IMR-90 (cell line): ENCODE measurements at places on chromosomes 16 and 17. TPM values are rescaled to one million over a fixed set of nuclear protein-coding genes. Genes with fewer than 3 reads are reported as not detected.

Gene PRR29
- total RNA-seq = under 0.01 TPM in 1 of 2 replicates, not detected in the other

Gene TPSG1
- not detected in 2 replicates for total RNA-seq

DNA sequence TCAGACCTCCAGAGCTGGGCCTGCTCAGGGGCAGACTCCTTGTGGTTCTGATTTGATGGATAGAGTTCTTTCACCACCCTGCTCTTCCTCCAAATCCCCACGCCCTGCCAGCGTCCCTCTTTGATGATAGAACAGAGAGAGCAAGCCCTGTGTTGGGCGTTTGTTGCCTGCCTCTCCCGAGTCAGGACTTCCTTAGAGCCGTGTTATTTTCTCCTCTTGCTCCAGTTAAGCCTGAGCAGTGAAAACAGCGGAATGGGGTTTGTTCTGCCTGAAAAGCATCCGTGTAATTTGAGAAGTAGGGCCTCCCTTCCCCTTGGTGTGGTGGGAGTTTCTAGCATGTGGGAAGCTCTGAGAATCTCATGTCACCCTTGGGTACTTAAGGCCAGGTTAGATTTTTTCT lies 22.1 kb downstream of the TMEM94 start:
- DNase-seq = peak; percentile 27

DNA sequence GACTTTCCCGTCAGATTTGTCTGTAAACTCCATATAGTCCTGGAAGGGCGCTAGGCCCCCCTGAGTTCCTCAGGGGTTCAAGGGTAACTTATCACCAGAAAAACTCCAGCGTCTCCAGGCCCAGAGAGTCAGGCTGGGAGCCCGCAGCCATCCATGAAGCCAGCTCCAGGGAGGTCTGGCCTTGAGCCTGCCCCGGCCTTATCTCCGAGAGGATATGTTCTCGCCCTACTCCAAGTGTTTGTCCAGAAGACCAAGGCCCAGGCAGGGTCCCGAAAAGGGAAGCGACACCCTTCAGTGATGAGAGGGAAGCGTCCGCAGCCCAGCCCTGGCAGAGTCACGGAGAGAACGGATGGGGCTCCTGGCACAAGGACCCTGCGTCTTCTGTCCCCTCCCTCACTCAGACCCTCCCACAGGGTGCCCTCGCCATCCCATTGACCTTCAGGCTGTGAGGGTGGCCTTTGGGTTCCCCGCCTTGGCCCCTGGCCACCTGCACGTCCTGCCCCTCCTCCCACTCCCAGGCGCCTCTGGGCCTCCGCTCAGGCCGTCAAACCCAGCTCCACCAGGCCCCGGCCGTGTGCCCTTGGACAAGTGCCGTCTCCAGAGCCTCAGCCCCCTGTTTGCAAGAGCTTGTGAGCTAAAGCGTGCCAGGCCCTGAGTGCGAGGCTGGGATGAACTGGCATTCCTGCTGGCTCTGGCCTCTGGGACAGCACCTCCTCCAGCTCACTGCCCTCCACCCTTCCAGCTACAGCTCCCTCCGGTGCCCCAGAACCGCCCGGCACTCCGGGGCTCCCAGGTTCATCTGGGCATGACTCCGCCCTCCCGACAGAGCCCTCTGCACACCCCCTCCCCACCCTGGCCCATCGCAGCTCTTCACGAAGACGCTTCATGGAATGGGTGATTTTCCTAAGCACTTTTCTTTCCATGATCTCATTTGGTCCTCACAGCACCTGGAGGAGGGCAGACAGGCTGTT lies 83.4 kb downstream of the ZDHHC7 start:
- DNase-seq = no peak

- DNase-seq = peak; percentile 99
These were observed at the start of gene JUP for GRCh38 chr17:41786227-41787020. JUP (minus strand) TSS chr17:41786711; CDS start chr17:41771854, 14,857 bp downstream.

- DNase-seq = peak; percentile 49
These were observed 88.3 kb upstream of the GSE1 start for GRCh38 chr16:85524630-85525419.

Gene LRRC37A
- 0.56 and 0.72 TPM in 2 replicates for total RNA-seq

Gene ESRP2
- total RNA-seq = under 0.01 TPM in 1 of 2 replicates, not detected in the other

Gene KRTAP2-2
- total RNA-seq = not detected in 2 replicates

GRCh38 chr17:63015824-63016223 lies 49.8 kb downstream of the TANC2 start:
- DNase-seq = peak; percentile 31

Gene NPW
- total RNA-seq = 0.18 TPM in 1 of 2 replicates, not detected in the other
